Posterior cingulate gyrus (tissue), 11 donors: ENCODE measurements at places on chromosomes 3 and 15.

DNA sequence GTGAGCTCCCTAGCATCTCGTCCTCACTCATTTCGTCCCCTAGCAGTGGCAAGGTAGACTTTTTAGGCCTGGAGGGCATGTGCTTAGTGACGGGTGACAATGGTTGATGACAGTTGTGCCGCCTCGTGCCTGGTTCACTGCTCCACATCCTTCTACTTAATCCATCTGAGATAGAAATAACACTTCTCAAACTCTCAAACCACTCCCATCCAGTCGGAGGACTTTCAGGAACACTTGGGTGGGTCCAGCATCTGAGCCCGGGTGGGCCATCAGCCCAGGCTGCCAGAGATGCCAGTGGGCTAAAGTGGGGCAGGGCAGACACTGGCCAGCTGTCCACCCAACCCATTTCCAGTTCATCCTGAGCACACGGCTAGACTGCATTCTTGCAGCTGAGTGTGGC is 79.7 kb upstream of the SMAD3 start:
- no peak for DNase-seq

- no peak for DNase-seq
These were observed 76.3 kb downstream of the RAB11A start for GRCh38 chr15:65945616-65946015.

DNA sequence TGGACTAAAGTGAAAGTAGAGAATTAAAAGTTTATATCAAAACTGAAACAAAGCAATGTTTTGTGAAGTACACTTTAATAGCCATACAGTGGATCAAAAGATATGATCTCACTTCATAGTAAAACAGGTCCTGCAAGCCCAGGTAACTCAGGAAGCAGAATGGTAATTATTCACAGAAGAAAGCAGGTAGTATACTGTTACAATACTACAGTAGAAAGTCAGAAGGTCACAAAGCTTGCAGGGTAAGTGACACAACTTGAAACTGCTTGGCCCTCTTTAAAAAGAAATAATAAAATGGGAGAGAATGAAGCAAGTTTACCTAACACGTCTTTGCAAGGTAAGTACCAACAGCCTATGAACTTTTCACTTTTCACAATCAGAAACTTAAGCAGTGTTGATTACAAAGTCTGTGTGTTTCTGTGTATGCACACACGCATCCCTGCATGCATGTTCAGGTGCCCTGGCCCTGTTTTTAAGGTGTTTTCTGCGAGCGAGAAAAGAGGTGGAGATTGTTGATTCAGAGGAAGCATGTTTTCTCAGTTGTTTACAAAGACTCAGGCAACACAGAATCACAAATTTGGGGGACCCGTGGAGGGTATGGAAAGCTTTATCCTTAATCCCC is at the start of gene NAALADL2:
TSS of gene NAALADL2 (plus strand) at position 221 of the 622 bp plus-strand sequence.
- DNase-seq = no peak

- no peak for DNase-seq
These were observed 18.3 kb upstream of the IGF2BP2 start for GRCh38 chr3:185843126-185843525.

GRCh38 chr15:48683991-48684765 is 38.7 kb upstream of the FBN1 start:
- no peak for DNase-seq

DNA sequence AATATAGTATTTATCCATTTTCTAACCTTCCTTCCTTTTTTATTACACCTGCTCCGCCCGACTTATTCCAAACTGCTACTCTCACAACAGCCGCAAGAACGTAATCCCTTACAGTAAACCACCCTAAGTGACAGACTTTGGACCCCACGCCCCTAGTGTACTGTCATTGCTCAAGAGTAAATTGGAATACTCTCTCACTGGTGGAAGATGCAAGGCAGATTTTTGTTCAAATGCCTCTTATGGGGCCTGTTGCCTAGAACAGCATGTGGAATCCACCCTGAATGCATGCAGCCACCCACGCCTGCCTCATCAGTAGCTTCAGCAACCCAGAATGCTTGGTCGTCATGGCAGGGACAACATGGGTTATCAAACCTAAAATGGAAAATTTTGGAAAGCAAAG is 226.2 kb upstream of the ST8SIA2 start:
- no peak for DNase-seq

DNA sequence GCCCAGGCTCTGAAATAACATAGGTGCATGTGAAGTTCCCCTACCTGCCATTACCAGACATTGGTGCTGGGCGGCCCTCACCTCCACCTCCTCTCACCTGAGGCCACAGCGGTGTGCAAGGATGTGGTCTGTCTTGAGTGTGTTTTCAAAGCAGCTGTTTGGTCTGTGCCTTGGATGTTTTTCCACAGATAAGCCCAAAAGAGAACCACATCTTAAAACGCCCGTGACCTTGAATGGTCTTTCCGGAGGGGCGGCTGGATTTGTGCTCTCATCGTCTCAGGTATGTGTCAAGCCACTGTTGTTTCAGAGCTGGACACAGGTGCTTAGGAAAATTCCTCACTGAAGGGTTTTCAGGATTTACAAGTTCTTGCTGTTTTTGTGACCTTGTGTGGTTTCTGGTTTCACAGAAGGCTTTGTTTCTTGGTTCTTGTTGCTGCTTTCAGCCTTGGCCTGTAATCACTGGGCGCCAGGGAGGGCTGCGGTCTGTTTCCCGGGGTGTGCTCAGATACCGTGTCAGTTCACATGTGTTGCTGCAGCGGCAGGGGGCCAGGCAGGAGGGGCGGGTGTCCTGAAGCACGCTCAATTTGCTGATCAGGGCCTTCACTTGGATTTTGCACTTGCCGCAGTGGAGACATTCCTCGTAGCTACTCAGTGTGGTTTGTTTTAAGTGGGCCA is 128.4 kb downstream of the IGF1R start:
- DNase-seq = no peak

GRCh38 chr15:33111041-33111451 is 83.5 kb downstream of the FMN1 start:
- no peak for DNase-seq

DNA sequence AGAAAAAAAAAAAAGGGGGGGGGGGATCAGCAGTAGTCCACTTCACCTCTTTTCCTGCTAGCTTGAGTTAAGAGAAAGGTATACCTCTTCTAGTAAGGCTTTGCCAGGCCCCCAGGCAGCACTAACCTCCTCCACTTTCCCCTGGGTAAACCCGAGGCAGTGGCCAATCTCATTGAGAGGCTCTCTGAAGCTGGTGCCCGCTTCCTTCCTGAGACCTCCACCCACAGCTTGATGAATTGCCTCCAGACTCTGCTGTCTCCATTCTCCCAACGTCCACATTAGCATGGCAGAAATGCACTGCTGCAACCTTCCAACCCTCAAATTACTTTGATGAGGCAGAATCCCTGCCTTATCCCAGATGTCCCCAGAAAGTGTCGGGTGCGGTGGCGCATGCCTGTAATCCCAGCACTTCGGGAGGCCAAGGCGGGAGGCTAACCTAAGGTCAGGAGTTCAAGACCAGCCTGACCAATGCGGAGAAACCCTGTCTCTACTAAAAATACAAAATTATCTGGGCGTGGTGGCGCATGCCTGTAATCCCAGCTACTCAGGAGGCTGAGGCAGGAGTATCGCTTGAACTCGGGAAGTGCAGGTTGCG is 15.3 kb downstream of the RLBP1 start:
- DNase-seq = no peak

- no peak for DNase-seq
These were observed 98.4 kb downstream of the SNRPN start for GRCh38 chr15:25053000-25053815.

DNA sequence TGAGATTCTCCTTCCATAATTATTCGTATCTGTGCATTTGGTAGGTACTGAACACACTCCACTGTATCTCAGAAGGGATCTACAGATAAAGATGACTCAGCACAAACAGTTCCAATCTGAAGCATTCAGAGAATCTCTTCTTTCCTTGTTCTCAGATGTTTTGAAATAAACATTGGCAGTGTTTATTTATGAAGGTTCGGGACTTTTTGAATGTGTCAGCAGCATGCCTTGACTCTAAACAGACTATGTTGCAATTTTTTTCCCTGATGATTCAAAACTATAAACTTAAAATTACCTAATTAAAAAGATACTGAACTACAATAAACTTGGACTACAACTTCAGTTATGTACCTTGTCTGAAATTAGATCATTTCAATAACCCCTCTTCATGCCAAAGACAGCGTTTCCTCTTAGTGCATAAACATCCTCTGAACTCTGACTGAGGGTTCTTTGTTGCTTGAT is 612.9 kb upstream of the TBL1XR1 start:
- no peak for DNase-seq

DNA sequence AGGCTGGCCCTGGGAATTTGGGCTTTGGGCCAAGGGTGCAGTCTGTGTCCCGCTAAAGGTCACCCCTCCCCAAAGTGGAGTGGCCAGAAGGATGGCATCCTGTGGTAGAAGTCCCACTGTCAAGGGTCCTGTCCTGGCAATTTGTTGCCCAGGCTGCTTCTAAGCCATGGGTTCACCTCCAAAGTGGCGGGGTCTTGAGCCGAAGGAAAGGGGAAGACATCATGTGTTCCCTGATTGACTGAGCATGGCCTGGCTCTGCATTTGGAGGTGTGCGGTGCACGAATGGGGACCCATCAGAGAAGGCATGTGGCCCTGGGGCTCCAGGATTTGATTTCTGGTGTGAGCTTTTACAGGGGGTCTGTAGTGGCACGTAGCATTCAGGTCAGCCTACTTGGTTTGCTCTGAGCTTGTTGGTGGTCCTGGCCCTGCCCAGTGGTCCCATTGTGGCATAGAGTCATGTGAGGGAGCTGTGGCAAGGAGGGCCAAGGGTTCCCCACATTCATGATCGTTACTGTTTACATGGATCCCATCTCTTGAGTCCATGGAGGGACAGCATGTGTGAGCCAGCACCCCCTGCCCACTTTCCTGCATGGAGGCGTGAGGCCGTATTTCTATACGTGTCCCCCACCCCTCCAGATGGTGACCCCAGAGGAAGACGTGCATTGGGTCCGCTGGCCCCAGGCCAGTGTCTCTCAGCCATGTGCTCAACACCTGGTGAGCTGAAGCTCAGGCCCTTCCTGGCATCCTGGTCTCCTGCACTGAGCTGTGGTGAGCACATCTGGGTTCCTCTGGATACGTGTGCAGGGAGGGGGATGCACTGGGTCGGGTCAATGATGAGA is 225.1 kb downstream of the SNRPN start:
- DNase-seq = peak; percentile 65

GRCh38 chr15:99981839-99982658 is 248.8 kb upstream of the LYSMD4 start:
- peak; percentile 70 for DNase-seq

GRCh38 chr15:93399121-93399520 is 310.1 kb upstream of the RGMA start:
- DNase-seq = no peak
